Activated naive CD4-positive, alpha-beta T cell (primary cell): ENCODE measurements at places on chromosomes 6 and 20.

DNA sequence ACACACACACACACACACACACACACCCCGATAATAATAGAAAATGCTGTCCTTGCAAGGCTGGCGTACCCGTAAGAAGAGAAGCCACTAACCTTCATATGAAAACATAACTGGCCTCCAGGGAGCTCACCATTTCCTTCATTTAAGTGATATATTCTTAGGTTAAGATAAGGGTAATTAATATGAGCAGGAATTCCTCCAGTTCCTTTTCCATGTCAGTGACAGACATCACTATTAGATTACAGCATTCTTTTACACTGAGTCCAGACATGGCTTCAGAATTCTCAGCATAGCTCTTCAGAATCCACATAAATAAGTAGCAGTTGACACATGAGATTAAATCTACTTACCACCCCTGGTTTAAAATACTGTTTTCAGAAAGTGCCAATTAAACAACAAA, 121.9 kb downstream of the SIM1 start:
- DNase-seq, result no peak

GRCh38 chr20:46043556-46043955, 14.5 kb downstream of the SLC12A5 start:
- no peak for DNase-seq

- no peak for DNase-seq
These were observed 127.5 kb downstream of the PKHD1 start for GRCh38 chr6:51959744-51960383.

DNA sequence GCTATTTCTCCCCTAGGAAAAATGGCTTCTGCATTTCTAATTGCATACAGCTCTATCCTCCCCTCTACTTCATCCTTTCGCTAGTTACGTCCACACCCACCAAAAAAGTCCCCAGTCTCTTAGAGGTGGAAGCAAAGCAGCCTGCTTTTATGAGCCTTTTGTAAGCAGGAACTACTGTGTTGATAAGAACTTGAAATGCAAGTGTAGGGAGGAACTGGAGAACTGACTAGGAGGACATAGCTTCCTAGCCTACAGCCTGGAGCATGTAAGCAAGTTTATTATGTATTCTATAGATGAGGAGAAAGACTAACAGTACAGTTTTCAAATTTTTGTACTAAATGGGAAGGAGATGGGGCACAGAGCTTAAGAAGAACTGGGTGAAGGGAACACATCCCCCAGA, 10.3 kb downstream of the ARHGAP18 start:
- DNase-seq, result no peak

GRCh38 chr6:38021029-38021428, 201.5 kb downstream of the ZFAND3 start:
- no peak for DNase-seq

DNA sequence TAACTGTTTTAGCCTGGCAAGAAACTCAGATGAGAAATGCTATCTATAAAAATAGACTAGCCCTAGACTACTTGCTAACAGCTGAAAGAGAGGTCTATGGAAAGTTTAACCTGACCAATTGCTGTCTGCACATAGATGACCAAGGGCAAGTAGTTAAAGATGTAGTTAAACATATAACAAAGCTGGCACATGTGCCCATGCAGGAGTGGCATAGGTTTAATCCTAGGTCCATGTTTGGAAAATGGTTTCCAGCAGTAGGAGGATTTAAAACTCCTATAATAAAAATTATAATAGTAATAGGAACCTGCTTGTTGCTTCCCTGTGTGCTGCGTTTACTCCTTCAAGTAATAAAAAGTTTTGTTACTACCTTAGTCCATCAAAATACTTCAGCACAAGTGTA, 51.2 kb upstream of the ADGRF4 start:
- no peak for DNase-seq

DNA sequence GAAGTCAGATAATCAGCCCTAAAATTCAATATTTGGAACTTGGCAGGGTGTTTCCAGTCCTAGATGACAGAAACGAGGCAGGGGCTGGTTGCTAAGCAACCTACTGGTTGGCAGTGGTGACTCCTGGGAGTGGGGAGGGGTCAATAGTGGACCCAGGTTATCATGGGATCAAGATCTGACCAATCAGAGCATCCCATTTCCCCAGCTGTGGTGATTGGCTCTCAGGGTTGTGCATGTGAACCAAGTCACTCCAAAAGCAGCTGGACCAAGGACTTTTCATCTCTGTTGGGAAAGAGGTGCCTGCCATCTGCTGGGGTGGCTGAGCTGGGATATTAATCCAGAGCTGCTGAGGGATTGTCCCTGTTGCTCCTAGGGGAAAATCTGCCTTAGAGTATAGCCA, 253.4 kb downstream of the PREX1 start:
- no peak for DNase-seq

DNA sequence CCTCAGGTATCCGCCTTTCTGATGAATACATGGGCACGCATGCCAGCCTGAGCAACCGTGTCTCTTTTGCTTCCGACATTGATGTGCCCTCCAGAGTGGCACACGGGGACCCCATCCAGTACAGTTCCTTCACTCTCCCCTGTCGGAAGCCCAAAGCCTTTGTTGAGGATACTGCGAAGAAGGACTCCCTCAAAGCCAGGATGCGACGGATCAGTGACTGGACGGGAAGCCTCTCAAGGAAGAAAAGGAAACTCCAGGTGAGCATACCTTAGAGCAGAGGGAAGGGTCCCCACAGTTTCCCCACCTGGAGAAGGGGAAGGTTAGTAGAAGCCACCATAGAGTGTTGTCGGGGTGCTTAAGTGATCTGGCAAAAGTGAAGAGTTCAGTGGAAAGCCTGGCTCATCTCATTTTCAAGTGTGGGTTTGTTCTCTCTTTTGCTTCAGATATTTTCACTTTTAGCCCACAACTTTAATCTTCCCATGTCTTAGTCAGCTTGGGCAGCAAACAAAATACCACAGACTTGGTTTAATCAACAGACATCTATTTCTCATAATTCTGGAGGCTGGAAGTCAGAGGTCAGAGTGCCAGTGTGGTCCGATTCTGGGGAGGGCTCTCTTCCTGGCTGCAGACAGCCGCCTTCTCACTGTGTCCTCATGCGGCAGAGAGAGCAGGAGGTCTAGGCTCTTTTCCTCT, 133.5 kb upstream of the CLDN20 start:
- DNase-seq, result no peak

GRCh38 chr20:10747019-10747418, 73.2 kb upstream of the JAG1 start:
- no peak for DNase-seq

DNA sequence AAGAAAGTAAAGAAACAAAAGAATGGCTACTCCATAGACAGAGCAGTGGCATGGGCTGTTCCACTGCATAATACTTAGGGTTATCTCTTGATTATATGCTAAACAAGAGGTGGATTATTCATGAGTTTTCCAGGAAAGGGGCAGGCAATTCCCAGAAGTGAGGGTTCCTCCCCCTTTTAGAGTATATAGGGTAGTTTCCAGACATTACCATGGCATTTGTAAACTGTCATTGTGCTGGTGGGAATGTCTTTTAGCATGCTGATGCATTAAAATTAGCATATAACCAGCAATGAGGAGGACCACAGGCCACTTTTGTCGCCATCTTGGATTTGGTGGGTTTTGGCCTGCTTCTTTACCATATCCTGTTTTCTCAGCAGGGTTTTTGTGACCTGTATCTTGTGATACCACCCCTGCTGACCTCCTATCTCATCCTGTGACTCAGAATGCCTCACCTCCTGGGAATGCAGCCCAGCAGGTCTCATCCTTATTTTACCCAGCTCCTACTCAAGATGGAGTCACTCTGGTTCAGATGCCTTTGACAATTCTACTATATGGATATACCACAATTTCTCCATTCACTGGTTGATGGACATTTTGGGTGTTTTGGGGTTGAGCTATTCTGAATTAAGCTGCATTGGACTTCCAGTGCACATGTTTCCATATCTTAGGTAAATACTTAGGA, 280.6 kb downstream of the FARS2 start:
- DNase-seq, result no peak

DNA sequence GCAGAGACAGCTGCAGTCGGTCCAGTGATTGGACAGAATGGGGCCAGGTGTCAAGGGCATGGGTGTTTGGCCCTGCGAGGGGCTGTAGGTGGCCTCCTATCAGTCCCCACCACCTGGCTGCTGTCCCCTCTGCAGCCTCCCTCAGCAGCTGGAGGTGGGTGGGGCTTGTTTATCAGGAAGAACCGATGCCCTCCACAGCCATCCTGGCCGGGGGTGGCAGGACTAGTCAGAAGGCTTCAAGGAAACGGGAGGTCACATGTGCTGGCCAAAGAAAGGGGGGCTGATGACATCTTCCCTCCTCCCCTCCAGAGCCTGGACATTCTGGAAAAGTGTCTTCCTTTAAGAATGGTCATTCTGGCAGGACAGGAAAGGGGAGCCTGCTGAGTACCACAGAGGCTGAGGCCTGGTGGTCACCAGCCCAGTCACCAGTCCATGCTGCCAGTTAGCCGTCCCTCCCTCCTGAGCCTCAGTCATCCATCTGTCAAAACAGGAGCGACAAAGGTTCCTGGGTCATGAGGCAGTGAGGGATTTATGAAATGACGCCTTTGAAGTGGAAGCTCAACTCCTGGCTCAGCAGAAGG, 4.1 kb downstream of the FAM210B start:
- no peak for DNase-seq

- no peak for DNase-seq
These were observed 11.9 kb downstream of the DIDO1 start for GRCh38 chr20:62914436-62914835.

- DNase-seq, result no peak
These were observed 158.7 kb upstream of the CENPW start for GRCh38 chr6:126181173-126181741.

- no peak for DNase-seq
These were observed 21.6 kb upstream of the ZNF831 start for GRCh38 chr20:59141818-59142581.

GRCh38 chr6:14950103-14950969, 295.5 kb upstream of the JARID2 start:
- DNase-seq, result no peak

GRCh38 chr20:64151633-64152530, 12.4 kb upstream of the MYT1 start:
- no peak for DNase-seq

DNA sequence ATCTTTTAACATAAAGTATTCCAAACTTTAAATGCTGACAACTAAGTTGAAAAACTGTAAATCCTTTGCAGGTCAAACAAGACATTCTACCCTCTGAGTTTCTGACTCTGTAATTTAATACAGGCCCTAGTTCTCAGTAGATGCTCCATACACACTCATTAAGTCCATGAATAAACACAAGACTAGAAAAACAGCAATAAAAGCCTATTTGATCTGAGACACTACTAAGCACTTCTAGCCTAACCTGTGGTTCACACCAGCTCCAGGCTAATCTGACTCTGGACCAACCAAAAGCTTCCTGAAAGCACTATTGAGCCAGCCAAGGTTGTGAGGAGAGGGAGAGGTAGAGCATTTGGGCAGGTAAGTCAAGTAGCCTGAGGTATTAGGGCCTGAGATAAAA, 103.9 kb downstream of the EPM2A start:
- DNase-seq, result no peak

DNA sequence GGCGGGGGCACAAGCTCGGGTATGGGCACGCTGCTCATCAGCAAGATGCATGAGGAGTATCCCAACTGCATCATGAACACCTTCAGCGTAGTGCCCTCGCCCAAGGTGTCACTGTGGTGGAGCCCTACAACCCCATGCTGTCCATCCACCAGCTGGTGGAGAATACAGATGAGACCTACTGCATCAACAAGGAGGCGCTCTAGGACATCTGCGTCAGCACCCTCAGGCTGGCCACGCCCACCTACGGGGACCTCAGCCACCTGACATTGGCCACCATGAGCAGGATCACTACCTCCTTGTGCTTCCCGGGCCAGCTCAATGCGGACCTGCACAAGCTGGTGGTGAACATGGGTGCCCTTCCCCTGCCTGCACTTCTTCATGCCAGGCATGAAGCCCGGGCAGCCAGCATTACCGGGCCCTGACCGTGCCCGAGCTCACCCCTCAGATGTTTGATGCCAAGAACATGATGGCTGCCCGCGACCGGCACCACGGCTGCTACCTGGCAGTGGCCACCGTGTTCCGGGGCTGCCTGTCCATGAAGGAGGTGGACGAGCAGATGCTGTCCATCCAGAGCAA, 12.8 kb downstream of the GABRR2 start:
- DNase-seq, result no peak

GRCh38 chr6:135052939-135053338, 1.7 kb downstream of the HBS1L start:
- no peak for DNase-seq

GRCh38 chr20:45174434-45175364, at the start of gene PI3:
Gene PI3, plus strand, starts transcription at chr20:45174902. Its CDS starts 21 bp downstream, at chr20:45174923.
- DNase-seq, result no peak

GRCh38 chr6:116247285-116247684, 6.6 kb downstream of the TSPYL4 start:
- DNase-seq, result no peak

- no peak for DNase-seq
These were observed 40.6 kb upstream of the TMEM181 start for GRCh38 chr6:158519300-158519699.

GRCh38 chr6:110482774-110483400, 6.5 kb upstream of the SLC22A16 start:
- no peak for DNase-seq

GRCh38 chr20:4216866-4217265, 201.5 kb upstream of the RNF24 start:
- no peak for DNase-seq

DNA sequence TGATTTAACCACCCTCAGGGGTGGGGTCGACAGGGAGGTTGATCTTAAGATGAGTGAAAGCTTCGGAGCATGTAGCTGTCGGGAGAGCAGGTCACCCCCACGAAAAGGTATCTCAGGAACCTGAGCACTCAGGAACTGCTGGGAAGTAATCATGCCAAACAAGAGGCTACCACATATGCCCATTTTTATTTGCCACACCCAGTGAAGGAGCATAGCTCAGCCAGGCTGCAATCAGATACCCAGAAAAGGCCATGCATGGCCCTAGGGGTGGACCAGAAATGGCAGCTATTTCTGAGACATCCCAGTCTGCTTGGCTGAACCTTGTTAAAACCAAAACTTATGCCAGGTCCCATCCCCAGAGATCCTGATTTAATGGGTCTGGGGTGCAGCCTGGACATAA, 72.7 kb upstream of the ISM1 start:
- DNase-seq, result no peak

GRCh38 chr20:54176610-54177009, 2.8 kb upstream of the CYP24A1 start:
- no peak for DNase-seq

- DNase-seq, result no peak
These were observed 21.1 kb downstream of the GHRH start for GRCh38 chr20:37240337-37241067.

GRCh38 chr20:53739799-53740785, 146.5 kb upstream of the ZNF217 start:
- no peak for DNase-seq
